Stimulated activated CD4-positive, alpha-beta T cell treated with anti-CD3 and anti-CD28 coated beads, Interleukin-15, amount 100 ng/mL, for 24 hours (primary cell): ENCODE measurements at places on chromosomes 2 and 18.

- no peak for DNase-seq
These were observed 7.6 kb downstream of the STAMBP start for GRCh38 chr2:73836141-73836943.

GRCh38 chr2:239377591-239377990, 23.2 kb downstream of the HDAC4 start:
- no peak for DNase-seq

GRCh38 chr18:74831571-74832250, 234.0 kb downstream of the ZNF407 start:
- no peak for DNase-seq

GRCh38 chr18:50240080-50240563, 26.2 kb downstream of the CFAP53 start:
- peak; percentile 11 for DNase-seq

GRCh38 chr2:113980946-113981345, 91.1 kb downstream of the ACTR3 start:
- DNase-seq: no peak

- no peak for DNase-seq
These were observed 103.2 kb downstream of the ZNF521 start for GRCh38 chr18:25248755-25249154.

GRCh38 chr2:6031200-6031867, 339.1 kb downstream of the SOX11 start:
- no peak for DNase-seq

DNA sequence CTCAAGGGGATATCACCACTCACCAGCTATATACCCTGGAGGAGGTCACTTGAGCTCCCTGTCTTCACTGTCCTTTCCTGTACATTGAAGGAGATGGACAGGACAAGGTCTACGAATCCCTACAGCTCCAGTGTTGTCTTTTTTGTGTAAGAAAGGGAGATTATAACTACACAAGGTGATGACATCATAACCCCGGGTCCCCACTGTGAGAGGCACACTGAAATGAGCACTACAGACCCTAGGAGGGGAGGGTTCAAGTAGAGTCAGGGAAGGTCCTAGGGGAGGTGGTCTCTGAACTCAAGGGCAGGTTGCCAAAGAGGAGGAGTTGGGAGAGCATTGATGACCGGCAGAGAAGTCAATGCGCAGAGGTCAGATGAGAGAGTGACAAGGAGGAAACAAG, 108.3 kb upstream of the SLC14A2 start:
- DNase-seq: no peak

DNA sequence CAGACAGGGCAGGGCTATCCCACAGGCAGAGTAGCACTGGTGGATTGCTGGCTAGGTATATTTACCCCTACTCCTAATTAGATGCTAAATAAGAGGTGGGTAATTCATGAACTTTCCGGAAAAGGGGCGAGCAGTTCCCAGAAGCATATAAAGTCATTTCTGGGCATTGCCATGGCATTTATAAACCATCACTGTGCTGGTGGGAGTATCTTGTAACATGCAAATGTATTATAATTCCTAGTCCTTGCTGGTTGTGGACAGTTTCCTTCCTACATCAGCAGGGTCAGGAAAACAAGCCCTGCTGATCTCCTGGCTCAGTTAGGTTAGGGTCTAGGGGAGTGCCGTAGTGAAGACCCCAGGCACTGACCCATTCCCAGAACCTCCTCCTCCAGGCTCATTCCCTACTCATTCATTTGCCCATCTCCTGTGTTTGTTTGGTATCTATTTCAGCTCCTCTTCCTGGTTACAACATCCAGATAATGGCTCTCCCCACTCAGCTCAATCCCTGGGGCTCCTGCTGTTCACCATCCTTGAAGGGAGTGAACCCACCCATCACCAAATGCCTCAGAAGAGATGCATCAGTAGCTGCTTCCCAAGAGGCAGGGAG, 282.7 kb downstream of the SRBD1 start:
- no peak for DNase-seq

DNA sequence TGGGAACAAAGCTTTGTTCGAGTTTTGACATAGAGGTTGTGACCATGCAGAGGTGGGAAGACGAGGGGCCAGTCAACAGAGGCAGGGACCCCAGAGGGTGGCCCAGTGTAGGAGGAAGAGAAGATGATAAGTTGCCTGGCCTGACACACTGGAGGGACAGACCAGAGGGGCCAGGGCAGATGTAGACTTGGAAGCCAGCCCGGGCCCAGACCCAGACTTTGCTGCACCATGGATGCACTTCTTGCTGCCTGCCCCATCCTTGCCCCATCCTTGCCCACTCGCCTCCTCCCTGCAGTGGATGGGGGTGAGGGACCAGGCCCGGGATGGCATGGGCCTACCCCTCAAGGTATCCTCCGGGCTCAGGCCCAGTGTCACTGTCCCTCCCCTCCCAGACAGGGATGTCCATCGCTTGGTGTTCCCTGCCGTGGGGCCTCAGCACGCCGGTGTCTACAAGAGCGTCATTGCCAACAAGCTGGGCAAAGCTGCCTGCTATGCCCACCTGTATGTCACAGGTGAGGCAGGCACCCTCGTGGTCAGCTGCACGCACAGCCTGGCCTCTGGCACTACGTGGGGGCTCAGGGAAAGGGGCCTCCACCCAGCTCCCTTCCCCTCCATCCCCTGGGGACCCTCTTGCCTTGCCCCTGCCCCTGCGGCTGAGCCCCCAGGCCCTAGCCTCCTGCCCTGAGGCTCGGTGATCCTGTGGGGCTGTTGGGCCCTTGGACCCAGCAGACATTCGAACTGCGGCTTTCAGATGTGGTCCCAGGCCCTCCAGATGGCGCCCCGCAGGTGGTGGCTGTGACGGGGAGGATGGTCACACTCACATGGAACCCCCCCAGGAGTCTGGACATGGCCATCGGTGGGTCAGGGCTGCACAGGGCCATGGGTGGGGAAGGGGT, 27.0 kb upstream of the GMPPA start:
- DNase-seq: no peak

- no peak for DNase-seq
These were observed 3.8 kb downstream of the MOB1A start for GRCh38 chr2:74174909-74175308.

DNA sequence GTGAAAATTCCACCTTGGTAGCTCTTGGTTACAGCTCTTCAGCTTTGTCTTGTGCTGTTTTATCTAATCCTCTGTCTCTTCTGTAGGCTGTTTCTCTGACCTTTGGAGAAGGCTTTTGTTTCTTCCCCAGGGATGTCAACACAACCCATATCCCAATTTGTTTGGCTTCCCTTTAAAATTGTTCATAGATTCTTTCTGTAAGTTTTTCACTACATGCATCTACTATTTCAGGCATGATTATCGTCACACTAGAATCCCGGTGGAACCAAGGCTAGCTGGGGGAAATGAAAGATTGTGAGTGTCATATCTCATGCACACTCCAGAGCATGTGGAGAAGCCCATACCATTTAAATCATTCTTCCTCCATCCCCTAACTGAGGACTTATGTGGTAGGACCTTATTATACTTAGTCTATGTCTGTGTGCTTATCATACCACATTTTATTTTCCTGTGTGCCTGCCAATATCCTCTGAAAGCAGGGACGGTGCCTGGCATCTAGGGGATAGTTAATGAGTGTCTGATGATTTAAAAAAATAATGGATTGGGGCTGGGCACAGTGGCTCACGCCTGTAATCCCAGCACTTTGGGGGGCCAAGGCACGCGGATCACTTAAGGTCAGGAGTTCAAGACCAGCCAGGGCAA, 59.9 kb downstream of the CRIM1 start:
- DNase-seq: no peak

GRCh38 chr2:56918790-56919189, 735.0 kb downstream of the CCDC85A start:
- DNase-seq: no peak

DNA sequence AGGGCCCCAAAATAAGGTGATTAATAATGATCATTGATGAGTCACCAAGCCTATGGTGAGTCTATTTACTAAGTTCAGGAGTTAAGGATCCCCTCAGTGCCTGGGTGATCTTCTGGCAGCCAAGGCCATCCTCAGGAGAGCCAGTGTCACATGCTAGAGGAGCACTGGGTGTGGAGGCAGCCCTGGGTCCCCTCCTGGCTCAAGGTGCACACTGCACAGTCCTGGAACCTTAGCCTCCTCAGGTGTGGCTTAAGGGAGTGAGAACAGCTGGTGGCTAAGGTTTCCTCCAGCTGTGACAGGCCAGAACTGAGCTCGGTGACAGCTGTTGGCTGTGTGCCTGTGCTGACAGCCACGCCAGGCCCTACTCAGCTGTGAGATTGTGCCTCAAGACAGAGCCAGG, 52.1 kb upstream of the ACAA2 start:
- DNase-seq: no peak

DNA sequence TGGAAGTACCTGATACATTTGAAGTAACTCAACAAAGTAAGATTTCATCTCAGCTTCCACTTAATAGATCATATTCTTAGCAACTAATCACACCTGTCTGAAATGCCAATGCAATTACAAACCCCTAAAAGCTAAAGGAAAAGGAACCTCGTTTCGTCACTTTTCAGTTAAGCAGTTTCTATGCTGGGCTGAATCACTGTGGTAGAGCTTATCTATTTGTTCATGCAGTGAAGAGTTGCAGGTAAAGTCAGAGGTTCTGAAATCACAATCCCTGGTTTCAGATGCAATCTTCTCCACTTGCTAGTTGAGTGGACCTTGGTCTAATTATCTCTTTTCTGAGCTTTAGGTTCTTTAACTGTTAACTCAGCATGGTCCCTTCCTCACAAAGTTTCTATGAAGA, 6.3 kb downstream of the HRH4 start:
- no peak for DNase-seq

DNA sequence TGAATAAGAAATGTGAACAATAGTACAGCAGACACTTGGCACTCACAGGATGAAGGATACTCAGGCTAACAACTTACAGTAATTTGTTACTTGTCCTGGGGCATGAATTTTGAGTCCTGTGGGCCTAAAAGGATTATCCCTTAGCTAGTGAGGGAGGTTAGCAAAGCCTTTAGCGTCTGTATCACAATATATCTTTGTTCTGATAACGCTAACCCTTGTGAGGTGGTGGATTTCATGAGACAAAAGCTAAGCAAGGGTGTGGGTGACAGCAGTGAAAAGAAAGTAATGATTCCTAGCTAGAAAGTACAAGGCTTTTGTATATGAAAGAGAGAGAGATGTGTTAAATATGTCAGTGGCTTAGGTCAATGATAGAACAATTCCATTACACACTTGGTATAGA, 46.8 kb upstream of the TTC21B start:
- no peak for DNase-seq

DNA sequence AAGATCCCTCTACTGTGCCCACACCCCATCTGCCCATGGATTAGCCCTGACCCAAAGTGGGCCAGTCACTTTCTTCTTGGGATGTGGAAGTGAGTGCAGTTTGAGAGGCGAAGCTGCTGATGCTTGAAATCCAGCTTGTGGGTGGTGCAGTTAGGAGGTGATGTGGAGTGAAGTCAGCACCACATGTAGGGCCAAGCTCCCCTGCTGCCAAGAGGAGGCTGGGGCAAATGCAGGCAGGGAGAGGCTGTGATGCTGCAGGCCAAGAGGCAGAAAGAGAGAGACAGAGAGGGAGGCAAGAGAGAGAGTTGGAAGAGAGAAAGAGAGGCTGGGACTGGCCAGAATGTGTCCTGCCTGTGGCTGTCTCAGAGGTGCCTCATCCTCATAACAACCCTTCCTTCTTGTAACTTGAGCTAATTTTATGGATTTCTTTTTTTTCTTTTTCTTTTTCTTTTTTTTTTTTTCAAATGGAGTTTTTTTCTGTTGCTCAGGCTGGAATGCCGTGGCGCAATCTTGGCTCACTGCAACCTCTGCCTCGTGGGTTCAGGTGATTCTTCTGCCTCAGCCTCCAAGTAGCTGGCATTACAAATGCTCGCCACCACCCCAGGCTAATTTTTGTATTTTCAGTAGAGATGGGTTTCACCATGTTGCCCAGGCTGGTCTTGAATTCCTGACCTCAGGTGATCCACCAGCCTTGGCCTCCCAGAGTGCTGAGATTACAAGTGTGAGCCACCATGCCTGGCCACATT, 35.3 kb upstream of the CAB39 start:
- DNase-seq: no peak

DNA sequence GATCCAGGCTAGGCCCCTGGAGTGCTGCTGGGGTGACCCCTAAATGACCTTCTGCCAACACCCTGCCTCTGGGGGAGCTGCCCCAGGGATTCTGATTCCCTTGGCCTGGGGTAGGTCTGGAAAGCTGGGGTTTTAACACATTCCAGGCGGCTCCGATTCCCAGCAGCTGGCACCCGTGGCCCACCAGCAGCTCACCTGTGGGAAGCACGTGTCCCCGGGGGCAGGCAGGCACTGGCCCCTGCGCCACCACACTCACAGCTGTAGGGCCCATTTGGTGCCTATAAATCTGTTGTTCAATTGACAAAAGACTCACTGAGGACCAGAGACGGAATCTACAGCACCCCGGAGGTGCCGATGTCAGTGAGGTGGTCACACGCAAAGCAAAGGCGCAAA, 4.1 kb upstream of the KLHL30 start:
- no peak for DNase-seq

DNA sequence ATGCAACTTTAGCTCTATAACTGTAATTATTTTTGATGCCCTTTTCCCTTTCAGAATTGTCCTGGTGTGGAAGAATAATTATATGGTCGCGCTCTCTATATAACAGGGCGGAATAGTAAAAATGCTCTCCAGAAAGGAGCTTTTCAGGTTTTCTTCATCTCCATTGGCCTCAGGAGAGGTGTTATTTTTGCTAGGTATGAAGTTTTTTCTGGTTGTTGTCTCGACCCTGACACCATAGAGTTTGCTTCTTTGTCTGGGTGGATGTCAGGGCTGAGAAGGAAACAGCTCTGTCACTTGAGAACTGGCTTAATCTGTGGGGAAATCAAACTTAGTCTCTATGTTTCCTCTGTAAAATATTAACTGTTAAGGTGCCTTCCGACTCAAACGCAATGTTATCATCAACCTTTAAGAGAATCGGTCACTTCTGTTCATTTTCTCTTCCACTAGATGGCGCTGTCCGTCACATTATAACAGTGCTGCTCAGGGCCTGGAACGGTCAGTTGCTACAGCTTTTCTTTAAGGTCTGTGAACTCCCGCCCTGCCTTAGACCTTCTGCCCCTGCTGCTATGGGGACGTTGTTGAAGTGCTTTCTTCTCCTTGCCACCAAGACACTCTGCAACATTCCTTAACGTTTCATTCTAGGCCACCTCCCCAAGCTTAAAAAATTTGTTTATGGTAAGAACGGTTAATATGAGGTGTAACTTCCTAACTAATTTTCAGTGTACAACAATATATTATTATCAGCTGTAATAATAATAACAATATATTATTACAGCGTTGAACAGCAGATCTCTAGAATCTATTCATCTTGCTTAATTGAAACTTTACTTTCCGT, 23.8 kb upstream of the SERPINB12 start:
- DNase-seq: peak; percentile 60

- DNase-seq: no peak
These were observed 660 bp upstream of the MBP start for GRCh38 chr18:77133051-77133834.

GRCh38 chr2:227222292-227222691, 57.9 kb downstream of the COL4A3 start:
- DNase-seq: no peak
